8988T (cell line): ENCODE measurements at places on chromosomes 3 and 15.

DNA sequence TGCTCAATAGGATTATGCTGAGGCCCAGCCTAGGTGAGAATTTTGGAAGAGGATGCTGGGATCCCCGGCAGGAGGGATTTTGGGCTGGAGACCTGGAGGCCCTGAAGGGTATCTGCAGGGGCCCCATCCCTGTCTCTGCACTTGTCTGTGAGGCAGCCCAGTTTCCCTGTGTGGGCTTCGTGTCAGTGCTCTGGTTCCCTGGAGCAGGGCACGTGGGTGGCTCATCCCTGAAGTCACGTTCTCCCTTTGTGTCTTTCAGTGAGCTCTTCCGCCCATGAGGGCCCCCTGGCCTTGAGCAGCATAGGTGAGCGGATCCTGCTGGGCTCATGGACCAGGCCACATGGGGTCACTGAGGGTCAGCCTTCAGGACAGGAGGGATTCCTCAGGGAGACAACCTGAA lies 217.9 kb downstream of the SNRPN start:
- no peak for DNase-seq

DNA sequence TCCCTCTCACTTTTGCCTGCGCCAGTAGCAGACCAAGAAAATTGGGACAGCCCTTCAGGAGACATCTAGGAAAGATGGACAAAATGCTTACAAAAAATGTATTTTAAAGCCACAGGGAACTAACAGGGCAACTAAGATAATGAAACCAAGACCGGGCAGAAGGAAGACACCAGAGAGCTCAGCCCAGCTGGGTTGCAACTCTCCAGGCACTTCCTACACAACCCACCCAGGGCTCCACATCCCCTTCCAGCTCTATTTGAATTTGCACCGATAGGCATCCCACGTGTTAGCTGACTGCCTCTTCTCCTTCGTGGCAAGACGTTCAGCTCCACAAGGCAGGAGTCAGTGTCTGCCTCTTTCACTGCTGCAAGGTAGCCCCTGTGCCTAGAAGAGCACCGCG lies 6.6 kb upstream of the ATP10A start:
- DNase-seq = no peak

DNA sequence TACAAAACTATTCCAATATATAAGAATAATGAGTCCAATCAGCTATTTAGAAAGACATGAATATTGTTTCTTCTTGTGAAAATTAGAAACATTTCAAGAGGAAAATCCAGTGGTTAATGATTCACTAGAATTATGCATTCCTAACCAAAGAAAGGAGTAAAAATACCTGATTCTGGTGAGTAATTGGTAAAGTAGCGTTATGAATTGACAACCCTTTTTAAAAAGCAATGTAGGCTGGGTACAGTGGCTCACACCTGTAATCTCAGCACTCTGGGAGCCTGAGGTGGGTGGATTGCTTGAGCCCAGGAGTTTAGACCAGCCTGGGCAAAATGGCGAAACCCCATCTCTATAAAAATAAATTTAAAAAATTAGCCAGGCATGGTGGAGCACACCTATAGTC lies 43.3 kb downstream of the TOPAZ1 start:
- DNase-seq = no peak

- DNase-seq = no peak
Measured at GRCh38 chr3:28922376-28922775, 358.5 kb upstream of the RBMS3 start.

GRCh38 chr15:84761607-84762131 lies 13.3 kb downstream of the ZNF592 start:
- no peak for DNase-seq

DNA sequence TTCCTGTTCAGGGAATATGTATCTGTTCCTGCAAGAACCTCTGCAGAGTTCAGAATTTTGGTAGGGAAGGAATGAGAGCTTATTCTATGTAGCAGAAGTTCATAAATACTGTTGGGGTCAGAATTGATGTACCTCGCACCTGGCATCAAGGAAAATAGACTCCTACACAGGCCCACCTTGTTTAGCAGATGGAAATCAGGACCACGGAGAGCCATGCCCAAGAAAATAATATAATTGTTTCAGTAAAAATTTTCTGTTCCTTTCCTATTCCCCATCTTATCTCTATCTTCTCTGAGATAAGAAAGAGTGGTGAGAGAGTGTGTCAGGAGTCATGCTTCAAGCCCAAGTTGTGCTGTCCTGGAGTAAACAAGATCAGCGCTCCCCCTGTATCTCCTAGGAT lies 404.7 kb upstream of the UBE2E2 start:
- no peak for DNase-seq

GRCh38 chr15:39361497-39361896 lies 219.4 kb upstream of the THBS1 start:
- no peak for DNase-seq

- no peak for DNase-seq
Measured at GRCh38 chr15:89675606-89676005, 3.6 kb downstream of the PLIN1 start.

DNA sequence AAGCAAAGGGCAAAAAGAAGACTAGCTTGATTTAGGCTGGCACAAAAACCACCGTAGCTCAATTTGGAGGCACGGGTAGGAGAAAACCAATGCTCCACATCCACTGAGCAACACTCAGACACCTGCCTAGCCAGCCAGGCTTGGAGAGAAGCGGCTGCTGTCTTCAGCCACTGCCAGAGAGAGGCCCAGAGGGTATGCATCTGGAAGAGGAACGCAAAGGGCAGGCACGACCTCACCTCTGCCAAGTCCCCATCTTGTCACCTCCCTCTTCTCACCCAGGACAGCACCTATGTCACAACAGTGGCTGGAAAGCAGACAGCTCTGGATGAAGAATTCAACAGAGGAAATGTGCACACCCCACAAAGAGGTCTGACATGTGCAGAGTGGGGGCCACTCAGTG lies 93.5 kb downstream of the ADAMTS17 start:
- DNase-seq = no peak

GRCh38 chr3:179672918-179673317 lies 20.1 kb downstream of the USP13 start:
- no peak for DNase-seq

DNA sequence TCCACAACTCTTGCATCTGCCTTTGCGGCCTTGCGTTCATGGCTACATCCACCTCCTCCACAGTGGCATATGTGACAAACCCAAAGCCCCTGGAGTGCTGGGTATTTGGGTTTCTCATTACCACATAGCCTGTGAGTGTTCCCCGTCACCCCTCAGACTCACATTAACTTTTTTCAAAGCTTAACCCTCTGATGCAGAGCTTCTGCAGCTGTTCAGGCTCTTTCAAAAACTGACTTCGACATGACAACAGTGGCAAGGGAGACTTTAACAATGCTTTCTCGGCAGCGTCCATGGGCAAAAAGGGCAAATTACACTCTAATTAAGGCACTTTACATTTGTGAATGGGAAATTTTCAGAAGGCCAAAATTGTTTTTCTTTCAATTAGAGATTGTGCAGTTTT lies 343.2 kb downstream of the UNC13C start:
- no peak for DNase-seq

DNA sequence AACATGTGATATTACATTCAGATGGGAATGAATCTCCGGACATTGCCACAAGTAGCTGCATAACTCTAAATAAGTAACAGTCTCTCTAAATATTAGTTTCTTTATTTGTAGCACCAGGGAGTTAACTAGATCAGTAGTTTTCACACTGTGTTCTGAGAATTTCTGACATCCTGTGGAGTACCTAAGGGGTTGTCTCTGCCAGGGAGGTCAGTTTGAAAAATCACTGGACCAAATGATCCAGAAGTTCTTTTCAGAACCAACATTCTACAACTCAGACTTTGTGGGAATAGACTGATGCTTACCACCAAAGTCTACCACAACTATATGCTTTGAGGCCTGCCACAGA lies 9.0 kb upstream of the ILDR1 start:
- DNase-seq = no peak

DNA sequence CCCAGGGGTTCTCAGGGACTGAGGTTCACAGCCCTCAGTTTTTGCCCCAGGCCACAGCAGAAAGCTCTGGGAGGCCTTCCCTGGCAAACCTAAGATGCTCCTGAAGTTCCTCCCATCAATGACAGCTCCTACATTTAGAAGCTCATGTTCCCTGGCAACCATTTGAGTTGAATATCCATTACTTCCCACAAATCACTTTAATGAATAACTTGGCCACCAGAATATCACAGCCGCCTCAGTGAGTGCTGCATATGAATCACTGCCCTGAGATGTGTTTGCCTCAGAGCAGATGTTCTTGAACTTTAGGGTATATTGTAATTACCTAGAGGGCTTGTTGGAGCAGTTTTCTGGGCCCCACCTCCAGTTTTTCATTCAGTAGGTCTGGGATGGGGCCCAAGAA lies 27.4 kb downstream of the SLCO2A1 start:
- DNase-seq = no peak

DNA sequence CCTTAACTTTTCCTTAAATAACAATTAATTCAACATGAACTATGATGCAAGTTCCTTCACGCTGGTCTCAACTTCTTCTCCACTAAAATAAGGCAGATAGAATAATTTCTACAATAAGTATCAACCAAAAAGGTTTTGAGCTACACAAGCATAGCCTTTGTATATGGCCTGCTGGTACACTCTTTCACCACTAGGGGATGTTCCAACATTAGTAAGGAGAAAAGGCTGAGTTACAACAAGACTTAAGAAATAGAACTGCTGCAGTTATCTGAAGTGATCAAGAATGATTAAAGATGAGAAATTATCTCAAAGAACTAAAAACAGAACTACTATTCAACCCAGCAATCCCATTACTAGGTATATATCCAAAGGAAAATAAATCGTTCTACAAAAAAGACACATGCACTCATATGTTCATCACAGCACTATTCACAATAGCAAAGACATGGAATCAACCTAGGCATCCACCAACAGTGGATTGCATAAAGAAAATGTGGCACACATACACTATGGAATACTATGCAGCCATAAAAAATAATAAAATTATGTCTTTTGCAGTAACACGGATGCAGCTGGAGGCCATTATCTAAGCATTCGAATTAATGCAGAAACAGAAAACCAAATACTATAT lies 14.4 kb downstream of the ATP13A3 start:
- DNase-seq = no peak

- no peak for DNase-seq
Measured at GRCh38 chr15:49045751-49046219, 461 bp downstream of the SECISBP2L start.

- DNase-seq = no peak
Measured at GRCh38 chr3:126855374-126855773, 127.5 kb upstream of the PLXNA1 start.

DNA sequence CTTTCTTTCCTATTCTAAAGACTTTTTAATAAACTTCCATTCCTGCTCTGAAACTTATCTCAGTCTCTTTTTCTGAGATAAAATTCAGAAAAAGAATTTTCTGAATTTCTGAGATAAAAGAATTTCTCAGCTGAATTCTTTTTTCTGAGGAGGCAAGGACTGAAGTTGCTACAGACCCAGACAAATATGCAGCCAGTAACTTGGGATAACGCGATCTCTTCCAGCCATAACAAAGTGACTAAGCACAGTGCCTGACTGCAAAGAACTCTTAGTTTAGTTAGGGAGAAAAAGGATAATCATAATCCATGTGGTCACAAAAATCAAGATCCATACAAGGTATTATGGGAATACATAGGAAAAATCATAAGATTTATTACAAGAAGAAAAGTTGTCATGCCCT lies 222.0 kb upstream of the GAP43 start:
- DNase-seq = no peak

GRCh38 chr3:123002100-123002748 lies 25.3 kb downstream of the SEMA5B start:
- no peak for DNase-seq

DNA sequence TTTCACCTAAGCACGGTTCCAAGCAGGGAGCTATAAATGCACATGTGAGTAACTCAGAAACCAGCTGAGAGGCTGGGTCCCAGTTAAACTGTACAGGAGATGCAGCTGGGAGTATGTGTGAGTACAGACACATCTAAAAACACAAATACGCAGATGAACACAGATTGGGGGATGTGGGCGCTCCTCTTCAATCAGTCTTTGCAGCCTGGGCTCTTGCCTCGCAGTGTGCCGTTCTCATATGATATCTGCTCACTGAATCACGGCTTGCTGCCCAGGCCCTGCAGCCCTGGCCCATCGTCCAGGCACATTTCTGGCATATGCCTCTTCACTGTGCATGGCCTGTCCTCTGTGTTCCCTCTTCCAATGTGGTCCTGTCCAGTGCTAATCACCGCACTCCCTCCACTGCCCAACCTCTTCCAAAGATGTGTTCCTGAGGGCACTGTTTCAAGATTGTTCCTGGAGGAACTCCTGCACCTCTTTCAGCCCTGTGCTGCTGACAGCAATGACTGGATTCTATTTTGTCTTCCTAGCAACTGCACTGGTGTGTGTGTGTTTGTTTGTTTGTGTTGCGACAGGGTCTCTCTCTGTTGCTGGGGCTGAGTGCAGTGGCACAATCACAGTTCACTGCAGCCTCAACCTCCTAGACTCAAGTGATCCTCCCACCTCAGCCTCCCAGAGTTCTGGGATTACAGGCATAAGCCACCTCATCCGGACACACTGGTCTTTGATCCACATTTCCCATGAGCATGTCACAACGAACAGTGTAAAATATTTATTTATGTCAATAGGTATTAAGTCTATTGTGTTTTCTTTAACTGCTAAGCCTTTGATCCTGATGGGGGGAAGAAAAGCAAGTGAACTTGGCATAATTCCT lies 17.0 kb downstream of the CA12 start:
- no peak for DNase-seq

DNA sequence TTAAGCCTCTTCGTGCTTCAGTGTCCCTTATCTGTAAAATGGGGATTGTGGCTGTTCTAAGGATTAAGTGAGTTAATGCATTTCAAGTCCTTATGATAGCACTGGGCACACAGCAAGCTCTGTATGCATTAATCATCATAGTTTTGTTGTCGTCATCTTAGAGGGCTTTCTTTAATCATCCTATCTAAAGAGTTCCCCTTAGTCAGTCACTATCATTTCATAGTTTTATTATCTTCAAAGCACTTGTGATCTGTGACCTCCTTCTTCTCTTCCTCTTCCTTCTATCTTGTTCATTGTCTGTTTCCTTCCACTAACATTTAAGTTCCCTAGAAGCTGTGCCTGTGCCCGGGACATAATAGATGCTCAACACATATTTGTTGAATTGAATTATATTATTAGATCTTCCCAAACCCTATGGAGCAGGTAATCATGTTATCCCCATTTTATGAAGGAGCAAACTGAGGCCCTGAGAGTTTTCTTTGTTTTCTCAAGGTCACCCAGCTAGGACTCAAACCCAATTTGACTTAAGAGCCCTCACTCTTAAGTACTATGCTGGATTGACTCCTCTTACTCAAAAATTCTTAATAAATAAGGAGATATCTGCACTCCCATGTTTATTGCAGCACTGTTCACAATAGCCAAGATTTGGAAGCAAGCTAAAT lies 24.1 kb downstream of the DUOX2 start:
- DNase-seq = no peak

GRCh38 chr15:96079041-96079440 lies 251.5 kb upstream of the NR2F2 start:
- no peak for DNase-seq

- DNase-seq = no peak
Measured at GRCh38 chr3:141044695-141045641, 6.2 kb upstream of the SPSB4 start.

DNA sequence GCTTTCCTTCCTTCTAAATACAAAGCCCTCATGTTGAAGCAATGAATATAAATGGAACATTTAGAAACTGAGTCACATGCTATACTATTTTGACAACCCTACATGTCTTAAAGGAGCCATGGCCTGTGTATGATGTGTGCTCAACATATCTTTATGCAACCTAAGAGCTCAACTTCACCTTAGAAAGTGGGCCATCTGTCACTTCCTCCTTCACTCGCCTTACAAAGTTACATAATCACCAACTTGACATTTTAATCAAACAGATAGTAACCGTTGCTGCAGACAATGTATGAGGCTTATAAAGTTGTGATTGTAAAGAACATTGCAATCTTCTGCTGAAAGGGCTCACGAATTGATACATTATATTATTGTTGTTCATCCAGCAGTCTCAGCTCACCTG lies 163.6 kb downstream of the SERPINI1 start:
- DNase-seq = no peak
